ENCODE measurements at places on chromosomes 6 and 20. TPM values are rescaled to one million over a fixed set of nuclear protein-coding genes. Genes with fewer than 3 reads are reported as not detected.

DNA sequence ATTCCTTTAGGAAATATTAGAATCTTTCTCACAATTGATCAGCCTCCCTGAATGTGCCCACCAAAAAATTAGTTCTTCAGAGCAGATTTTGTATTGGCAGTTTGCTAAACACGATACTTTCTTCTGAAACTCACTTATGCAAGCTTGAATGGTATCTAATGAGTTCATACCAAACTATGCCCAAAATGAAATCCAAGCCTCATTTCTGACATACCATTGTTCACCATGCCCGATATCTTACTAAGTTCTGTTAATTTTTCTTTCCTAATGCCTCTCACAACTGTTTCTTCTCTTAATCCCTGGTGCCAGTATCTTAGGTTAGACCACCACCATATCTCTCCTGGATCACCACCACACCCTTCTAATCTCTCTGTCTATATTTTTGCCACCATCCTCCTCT is 755.9 kb downstream of the KIF16B start:
- no peak for DNase-seq

GRCh38 chr20:16147916-16148315 is 425.3 kb downstream of the KIF16B start:
- no peak for DNase-seq

GRCh38 chr6:80974579-80974978 is 777.9 kb downstream of the TENT5A start:
- DNase-seq = no peak

- DNase-seq = no peak
These were observed 55.2 kb upstream of the CBLN4 start for GRCh38 chr20:56060486-56060885.

SYNDIG1 gene
- 32.6 TPM for total RNA-seq

Measured in occipital lobe (tissue), 3 donors.